HEK293T (cell line): ENCODE measurements at places on chromosomes 5 and 9.

GRCh38 chr9:98007251-98007928, 24.2 kb downstream of the ANP32B start:
- DNase-seq: no peak

GRCh38 chr5:132225165-132226032, 2.3 kb downstream of the P4HA2 start:
- no peak for DNase-seq

DNA sequence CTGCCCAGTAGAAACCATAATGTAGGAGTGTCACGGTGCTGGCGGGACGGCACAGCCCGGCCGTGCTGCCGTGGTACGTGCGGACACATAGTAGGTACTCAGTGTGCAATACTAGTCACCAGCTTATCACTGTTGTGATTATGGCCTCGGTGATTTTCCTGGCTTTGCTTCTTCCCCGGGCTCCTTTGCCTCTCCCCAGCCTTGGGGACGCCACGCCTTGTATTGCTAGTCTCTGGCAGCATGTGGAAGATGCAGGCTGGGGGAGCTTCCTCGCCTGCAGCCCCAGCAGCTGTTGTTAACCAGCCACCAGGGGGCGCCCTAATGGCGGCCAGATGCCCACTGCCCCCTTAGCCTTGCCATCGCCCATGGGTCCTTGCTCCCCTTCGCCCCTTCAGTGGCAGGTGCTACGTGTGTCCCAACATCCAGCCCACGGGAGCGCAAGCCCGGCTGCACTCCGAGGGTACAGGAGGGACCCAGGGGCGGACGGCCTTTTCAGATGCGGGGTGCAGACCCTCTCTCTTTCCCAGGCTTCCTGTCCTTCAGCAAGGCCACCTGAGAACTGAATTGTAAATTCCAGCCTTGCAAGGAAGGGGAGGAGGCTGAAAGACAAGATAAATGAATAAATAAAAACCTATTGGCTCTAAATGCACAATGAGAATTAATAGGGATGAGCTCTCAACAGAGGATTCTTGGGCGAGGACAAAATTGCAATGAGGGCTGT, 8.0 kb downstream of the NTNG2 start:
- DNase-seq: peak; percentile 81

- no peak for DNase-seq
Measured at GRCh38 chr9:133986061-133986460, 6.1 kb downstream of the VAV2 start.

GRCh38 chr5:6166698-6167394, 211.5 kb downstream of the MED10 start:
- no peak for DNase-seq

GRCh38 chr5:172534229-172535107, 80.1 kb upstream of the SH3PXD2B start:
- DNase-seq: no peak

DNA sequence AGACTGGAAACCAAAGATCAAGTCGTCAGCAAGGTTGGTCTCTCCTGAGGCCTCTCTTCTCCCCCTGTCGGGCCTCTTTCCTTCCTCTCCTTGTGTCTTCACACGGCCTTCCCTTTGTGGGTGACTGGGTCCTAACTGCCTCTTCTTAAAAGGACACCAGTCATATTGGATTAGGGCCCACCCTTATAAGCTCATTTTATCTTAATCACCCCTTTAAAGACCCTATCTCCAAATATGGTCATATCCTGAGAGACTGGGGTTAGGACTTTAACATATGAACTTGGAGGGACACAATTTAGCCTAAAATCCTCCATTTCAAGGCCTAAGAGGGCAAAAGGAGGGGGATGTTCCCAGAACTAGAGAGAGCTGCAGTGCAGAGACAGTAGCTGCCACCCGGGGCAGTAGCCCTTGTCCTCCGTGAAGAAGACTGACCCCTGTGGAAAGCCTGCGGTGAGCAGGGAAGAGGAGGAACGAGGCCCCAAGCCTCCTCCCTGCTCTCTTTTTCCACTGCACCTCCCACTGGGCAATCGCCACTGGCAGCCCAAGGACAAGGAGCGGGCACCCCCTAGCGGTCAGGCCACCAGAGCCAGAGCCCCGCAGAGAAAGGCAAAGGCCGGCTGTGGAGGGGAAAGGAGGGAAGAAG, 34.9 kb downstream of the CFAP90 start:
- DNase-seq: peak; percentile 83

- DNase-seq: peak; percentile 94
Measured at GRCh38 chr9:35646533-35647265, 4.0 kb downstream of the SIT1 start.

- no peak for DNase-seq
Measured at GRCh38 chr5:52728224-52728623, 59.5 kb upstream of the ITGA1 start.

DNA sequence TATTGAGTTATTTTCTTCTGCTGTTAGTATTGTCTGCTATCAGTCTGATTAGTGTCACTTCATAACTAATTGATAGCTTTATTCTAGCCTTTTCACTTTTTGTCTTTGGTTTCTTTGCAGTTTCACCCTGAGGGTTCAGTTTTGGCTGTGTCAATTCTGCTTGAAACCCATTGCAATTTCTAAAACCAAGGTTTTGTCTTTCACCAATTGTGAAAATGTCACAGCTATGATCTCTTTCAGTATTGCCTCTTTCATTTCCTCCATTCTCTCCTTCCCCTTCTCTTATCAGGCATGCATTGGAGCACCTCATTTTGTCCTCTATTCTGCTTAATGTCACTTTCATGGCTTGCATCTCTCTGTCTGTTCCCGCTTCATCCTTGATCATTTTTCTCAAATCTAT, 248.1 kb downstream of the YTHDC2 start:
- DNase-seq: no peak

DNA sequence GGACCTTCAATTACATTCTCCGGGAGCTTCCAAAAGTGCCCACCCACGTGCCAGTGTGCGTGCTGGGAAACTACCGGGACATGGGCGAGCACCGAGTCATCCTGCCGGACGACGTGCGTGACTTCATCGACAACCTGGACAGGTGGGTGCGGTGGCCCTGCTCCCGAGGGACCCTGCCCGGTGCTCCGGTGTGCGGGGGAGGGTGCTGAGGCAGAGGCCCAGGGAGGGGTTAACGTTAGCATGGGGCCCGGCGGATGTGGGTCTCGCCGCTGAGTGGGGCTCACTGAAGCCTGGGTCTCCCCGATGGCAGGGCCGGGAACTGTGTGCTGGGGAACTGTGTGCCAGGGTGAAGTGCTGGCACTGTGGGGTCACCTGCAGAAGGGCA, 10.6 kb upstream of the AJM1 start:
- DNase-seq: no peak

DNA sequence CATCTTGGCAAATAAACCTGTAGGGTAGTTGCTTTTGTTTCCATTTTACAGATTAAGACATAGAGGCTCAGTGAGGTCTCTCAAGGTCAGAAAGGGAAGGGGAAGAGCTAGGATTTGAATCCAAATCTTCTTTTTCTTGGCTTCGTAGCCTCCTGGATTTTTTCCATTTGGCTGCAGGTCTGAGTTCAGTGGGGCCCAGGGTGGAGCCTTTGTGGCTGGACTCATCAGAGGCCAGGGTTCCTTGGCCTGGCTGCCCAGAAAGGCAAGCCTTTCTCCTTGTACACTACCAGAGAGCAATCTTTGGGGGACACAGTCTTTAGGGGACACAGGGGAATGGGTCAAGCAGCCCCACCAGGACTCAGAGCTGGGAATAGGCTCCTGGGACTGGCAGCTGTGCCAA, 10.5 kb upstream of the TRAF1 start:
- DNase-seq: no peak

DNA sequence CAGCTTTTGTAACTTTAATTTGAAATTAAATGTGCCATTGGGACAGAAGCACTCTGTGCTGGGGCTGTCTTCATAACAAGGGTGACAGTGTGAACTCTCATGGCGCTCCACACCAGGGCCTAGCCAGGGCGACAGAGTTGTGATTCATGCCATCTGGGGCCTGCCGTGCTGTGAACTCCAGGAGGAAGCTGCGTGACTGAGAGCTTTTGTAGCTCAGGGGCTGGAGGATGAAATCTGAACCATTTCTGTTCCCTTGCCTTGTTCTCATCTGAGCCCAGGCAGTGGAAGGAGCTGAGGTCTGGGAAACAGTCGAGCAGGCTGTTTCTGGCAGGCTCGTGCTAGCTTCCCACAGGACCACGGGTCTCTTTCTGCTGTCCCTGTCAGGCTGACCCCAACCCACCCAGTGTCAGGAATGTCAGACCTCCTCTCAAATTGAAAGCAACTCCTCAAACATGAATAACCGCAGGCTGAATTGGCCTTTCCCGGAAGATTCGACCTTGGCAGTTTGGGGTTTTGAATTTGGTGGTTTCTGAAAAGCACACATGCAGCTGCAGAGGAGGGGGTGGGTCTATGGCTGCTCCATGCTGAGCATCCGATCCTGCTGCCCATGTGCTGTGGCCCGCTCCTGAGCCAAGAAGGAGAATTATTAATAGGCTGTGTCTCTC, 69.2 kb upstream of the RPS23 start:
- DNase-seq: no peak
